Mesenteric fat pad (tissue), 1 donor: ENCODE measurements at places on chromosomes 7 and 10. TPM values are rescaled to one million over a fixed set of nuclear protein-coding genes. Genes with fewer than 3 reads are reported as not detected.

DNA sequence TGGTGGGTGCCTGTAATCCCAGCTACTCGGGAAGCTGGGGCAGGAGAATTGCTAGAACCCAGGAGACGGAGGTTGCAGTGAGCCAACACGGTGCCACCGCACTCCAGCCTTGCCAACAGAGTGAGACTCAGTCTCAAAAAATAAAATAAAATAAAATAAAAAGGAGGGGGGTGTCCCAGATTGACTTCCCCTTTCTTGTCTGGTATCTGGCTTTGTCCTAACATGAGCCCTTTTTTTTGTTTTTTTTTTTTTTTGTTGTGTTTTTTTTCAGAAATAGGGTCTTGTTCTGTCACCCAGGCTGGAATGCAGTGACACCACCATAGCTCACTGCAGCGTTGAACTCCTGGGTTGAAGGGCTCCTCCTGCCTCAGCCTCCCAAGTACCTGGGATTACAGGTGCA lies 4.7 kb downstream of the CASP2 start:
- DNase-seq: no peak

- DNase-seq: no peak
Measured at GRCh38 chr7:93559639-93560491, 14.7 kb downstream of the CALCR start.

DNA sequence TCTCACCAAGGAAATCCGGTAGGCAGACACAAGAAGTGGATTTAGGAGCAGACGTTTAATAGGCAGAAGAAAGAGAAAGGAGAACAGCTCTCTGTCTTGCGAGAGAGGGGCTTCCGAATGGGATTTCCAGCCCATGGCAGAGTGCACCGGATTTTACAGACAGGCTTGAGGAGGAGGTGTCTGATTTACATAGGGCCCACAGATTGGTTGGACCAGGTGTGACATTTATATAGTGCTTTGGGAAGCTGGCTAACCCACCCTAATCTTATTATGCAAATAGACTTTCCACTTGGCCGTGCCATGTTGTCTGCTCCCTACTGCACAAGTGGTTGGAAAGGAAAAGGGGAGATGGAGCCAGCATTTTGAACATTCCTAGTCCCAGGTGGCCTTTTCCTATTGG lies 57.8 kb downstream of the ANKMY2 start:
- no peak for DNase-seq

DNA sequence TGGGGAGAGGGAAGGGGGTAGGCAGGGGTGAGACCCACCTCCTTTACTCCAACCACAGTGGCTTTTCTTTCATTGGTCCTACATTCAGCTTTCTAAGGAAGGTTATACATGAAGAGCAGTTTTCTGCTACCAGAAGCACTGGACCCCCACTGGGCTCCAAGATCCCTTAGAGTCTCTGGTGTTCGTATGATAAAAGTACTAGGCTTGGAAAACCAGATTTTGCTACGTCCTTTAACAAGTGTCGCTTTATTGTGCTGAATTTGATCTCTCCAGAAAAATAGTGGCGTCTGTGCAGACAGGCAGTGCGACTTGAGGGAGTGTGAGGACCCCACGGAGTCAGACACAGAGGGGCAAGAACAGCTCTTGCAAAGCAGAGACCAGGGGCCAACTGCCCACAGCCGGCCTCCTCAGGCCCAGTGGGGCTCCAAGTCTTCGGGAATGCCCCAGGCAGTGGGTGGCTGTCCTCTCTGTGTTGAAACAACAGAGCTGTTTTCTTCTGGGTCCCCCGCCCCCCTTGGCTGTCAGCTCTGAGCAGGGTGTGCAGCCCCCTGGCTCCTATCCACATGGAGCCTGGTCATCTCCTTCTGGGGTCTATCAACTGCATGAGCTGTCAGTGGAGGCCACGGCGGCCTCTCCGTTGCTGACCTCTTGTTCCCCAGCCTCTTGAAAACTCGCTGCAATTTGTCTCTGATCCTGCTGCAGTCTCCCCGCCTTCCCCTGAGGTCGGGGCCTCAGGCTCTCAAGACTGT lies 333.2 kb downstream of the RPS24 start:
- DNase-seq: no peak

RBP3 gene
- total RNA-seq: not detected

GRCh38 chr7:101733713-101734475 lies 83.5 kb upstream of the CUX1 start:
- DNase-seq: no peak

GRCh38 chr7:73970801-73971229 lies 57.2 kb upstream of the ELN start:
- DNase-seq: peak; percentile 78

OPALIN gene
- total RNA-seq: not detected

OR9A2 gene
- total RNA-seq: not detected

DNA sequence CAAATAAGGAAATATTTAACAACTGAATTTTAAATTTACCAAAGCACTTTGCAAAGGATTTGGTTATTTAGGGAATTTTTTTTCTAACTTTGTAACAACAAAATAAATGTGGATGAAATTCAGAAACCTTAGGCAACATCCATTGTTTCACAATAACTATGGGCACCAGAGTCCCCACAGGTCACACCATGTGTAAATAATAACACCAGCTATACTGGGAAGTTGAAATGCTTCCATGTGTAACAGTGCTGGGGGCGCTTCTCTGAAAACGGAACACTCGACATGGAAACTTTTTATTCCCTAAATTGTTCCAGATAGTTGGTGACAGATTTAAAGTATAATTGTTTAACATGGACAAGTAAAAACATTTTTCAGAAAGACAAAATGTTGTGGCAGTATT lies 818.6 kb downstream of the TNS3 start:
- no peak for DNase-seq

PKD2L1 gene
- total RNA-seq: 0.39 TPM

COL1A2 gene
- 401 TPM for total RNA-seq

STEAP1 gene
- total RNA-seq: 70.0 TPM

CPA2 gene
- total RNA-seq: 2.2 TPM

DNA sequence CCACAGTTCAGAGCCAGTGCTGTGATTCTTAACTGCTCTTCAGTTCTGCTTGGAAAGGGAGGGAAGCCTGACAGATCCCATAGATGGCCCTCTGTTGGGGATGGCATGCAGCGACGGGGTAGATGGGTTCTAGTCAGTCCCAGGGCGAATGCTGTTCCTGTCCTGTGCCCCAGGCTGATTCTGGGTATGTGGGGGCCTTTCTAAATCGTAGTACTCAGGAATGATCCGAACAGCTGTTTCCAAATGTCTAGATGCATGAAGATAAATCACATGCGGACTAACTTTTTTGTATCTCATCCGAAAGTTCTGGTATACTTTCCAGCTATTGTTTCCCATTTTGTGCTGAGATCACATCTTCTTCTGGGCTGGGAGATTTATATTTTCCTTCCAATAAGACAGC lies 186.0 kb upstream of the MKI67 start:
- peak; percentile 37 for DNase-seq

- no peak for DNase-seq
Measured at GRCh38 chr10:6530211-6530840, 49.8 kb downstream of the PRKCQ start.

- DNase-seq: no peak
Measured at GRCh38 chr10:5685764-5686240, 1.2 kb downstream of the TASOR2 start.

CALML3 gene
- not detected for total RNA-seq

TUBAL3 gene
- total RNA-seq: not detected

DNA sequence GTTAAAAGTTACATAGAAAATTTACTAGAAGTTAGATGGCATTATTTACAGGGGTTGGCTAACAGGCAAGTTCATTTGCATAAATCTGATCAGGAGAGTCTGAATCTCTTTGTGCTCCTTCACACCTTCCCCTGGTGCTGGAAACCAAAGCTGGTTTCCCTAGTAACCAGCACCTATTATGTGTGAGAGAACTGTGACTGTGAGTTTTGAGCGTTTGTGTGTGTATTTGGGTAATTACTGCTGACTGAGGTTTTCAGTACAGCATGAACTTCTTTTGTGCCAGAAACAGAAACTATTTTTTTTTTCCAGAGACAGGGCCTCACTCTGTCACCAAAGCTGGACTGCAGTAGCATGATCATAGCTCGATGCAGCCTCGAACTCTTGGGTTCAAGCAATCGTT lies 10.3 kb upstream of the IFIT1B start:
- DNase-seq: no peak

DNA sequence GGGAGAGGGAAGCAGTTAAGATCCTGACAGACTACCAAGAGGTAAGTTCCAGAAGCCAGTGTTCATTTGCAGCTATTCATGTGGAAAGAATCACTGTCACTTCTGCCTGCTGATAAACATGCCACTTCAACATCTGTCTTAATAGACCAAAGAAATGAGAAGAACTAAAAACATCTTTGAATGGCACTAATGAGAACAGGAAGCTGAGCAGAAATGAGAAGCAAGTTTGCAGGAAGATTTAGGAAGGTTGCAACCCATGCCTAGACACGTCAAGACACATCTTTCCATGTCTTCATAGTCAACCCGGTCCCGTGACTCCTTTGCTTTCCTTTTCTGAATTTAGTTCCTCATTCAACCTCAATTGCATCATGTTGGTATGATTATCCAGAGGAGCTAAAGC lies 180.0 kb downstream of the PDE1C start:
- DNase-seq: no peak

DNA sequence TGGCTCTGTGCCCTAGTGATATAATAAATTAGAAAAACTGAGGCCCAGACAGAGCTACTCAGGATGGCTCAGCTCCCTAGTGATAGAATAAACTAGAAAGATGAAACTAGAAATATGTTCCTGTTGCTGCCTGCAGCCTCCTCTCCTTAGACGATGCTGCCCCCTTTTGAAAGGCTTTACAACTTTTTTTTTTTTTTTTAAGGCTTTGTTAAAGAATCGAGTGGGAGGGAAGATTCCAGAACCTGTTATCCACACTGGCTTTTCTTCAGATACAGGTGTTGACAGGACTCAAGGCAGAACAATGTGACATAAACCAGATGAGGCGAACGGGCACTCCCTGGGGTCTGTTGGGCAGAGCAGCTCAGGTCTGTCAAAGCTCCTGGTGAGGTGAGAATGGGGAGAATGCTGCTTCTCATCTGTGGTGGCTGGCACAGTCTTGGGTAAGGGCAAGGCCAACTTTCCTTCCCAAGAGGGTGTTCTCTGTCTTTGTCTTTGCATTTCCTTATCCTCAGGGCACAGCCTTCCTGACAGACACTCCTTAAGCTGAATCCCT lies 175.1 kb downstream of the COBL start:
- DNase-seq: no peak

DNA sequence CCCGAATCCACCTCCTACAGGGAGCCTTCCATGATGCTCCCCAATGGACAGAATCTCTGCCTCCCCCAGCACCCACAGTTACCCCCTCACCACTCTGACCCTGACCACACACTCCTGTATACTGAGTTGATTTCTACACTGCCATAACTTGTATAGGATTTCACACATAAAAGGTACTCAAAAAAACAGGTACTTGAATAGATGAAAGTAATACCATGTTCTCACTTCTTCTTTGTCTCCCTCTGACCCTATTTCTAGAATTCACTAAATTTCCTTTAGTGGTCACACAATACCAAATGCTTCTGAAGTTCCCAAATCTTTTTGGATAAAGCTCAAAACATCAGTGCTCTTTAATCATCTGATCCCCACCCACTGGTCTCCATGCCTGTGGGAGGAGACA lies 45.4 kb downstream of the HSPA12A start:
- no peak for DNase-seq

DNA sequence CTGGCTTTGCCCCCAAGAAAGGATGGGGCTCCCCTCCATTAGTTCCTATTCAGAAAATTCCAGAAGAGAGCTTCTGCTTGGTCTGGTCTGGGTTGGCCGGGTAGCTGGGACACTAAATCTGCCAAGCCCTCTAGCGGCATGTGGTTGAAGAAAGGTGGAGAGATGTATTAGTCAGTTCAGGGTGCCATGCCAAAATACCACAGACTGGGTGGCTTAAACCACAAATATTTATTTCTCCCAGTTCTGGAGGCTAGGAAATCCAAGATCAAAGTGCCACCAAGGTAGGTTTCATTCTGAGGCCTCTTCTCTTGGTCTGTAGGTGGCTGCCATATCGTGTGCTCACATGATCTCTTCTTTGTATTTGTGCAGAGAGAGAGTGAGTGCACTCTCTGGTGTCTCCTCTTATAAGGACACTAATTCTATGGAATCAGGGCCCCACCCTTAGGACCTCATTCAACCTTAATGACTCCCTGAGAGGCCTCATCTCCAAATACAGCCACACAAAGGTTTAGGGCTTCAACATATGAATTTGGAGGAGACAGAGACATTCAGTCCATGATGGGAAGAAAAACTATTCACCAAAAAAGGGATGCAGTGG lies 38.7 kb upstream of the MTPAP start:
- DNase-seq: no peak
